ENCODE measurements at places on chromosomes 1 and 21. TPM values are rescaled to one million over a fixed set of nuclear protein-coding genes. Genes with fewer than 3 reads are reported as not detected.

The RGS7 gene
- polyA plus RNA-seq = not detected

The NKAIN1 gene
- polyA plus RNA-seq = 1.5 TPM

The OPTC gene
- polyA plus RNA-seq = not detected

The NEGR1 gene
- 23.0 TPM for polyA plus RNA-seq

The MFAP2 gene
- polyA plus RNA-seq = 141 TPM

The B3GALT2 gene
- polyA plus RNA-seq = 16.6 TPM

The CCDC181 gene
- 0.85 TPM for polyA plus RNA-seq

The GRIK3 gene
- 1.2 TPM for polyA plus RNA-seq

The KIF2C gene
- polyA plus RNA-seq = 16.4 TPM

DNA sequence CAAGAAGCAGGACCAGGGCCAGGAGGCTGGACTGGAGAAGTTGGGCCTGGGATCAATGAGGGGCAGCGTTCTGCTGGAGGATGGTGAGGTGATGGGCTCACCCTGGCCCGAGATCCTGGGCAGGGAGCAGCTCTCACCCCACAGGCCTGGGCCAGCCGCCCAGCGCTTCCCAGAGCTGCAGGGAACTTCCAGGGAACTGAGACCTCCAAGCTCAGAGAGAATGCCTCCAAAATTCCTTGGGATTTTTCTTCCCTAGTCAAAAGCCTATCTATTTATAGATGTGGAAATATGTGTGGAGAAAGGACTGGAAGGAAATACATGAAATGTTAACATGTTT is 121.2 kb downstream of the SPSB1 start:
- peak; percentile 90 for DNase-seq

DNA sequence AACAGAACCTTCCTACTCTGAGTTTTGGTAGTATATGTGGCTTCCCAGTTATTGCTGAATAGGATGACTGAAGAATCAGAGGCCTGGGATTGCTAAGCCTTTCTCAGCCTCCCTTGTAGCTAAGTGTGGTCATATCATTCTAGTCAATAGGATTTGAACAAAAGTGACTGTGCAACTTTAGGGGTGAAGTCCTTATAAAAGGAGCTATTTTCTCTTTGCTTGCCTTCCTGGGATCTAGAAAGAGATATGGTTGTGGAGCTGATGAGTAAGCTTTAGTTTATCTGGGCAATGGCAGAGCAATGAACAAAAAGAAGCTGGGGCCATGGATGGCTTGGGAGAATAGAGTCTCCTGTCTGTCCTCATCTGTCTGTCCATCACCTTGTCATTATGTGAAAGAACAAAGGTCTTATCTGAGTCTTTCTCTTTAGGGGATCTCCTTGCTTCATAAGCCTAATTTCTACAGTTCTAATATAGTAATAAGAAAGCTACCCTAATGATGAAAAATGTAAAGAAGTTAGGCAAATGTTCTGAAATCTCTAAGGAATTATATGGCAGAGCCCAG is 91.5 kb downstream of the TENT5C start:
- DNase-seq = no peak

GRCh38 chr1:200972985-200973742 is 50.4 kb downstream of the KIF21B start:
- DNase-seq = no peak

DNA sequence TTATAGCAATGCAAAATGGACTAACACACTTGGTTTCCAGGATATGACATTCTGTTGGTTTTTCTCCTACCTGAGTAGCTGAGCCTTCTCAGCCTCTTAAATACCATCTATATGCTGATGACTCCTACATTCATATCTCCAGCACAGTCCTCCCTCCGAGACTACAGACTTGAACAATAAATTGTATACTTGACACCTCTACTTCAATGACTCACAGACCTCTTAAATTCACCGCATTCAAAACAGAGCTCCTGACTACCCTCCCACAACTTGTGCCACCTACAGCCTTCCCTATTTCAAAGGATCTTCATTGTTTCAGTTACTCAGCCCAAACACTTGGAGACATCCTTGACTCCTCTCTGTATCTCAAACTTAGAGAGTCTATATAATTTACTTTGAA is 66.8 kb upstream of the ASB17 start:
- no peak for DNase-seq

DNA sequence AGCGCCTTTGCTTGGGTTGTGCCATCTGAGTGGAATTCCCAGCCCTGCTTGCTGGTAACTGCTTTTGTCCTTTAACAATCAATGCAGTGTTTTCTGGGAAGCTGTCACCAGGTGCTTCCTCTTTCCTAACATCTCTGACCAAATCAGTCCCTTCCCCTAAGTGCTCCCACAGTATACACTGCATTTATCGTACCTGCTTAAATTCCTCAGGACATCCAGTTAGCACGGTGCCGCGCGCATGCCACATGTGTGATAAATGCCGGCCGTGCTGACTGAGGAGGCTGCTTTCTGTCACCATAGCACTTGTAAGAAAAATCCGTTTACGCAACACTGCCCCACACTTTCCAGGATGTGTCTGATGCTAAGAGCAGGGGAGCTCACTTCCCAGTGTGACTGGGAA is 115.4 kb downstream of the BCAR3 start:
- no peak for DNase-seq

GRCh38 chr21:19900149-19900548 is 1098.1 kb upstream of the NCAM2 start:
- no peak for DNase-seq

GRCh38 chr1:27106561-27107323 is 48.2 kb downstream of the SLC9A1 start:
- no peak for DNase-seq

GRCh38 chr1:164969253-164969652 is 387.3 kb downstream of the LMX1A start:
- DNase-seq = no peak

- no peak for DNase-seq
Measured at GRCh38 chr21:27725916-27726315, 759.0 kb upstream of the ADAMTS5 start.

- no peak for DNase-seq
Measured at GRCh38 chr1:193463326-193463932, 277.0 kb upstream of the B3GALT2 start.

DNA sequence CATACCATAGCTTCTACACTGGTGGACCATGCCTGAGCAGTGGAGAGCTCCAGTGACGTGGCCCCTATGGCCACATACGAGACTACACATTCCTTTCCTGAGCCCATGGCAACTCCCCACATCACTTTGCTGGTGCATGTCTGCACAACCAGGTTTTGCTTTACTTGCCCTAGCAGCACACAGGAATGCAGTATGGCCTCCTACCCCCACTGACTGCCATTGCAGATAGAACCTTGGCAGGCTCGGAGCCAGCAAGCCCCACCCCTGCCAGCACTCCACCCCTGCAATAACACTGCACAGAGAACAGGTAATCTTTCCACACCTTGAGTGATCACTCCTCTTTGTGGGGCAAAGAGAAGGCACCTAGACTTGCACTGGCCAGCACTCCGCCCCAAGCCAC is 531.9 kb upstream of the CAMK1G start:
- no peak for DNase-seq

DNA sequence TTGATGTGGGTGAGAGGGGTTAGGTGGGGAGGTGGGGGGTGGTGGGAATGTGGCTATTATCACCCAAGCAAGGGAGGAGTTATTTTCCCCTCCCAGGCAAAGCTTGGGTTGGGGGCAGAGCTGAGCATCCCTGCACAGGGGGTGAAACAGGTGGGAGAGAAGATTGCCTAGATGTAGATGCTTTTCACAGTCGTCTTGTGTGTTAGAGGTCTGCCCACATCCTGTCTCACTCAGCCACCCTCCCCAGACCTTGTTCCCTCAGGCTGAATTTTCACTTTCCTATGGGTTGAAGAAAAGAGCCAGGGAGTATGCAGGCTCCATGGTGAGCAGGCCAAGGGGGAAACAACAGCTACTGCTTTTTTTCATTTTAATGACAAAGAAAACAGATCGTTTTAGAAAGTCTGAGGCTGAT is 223.5 kb downstream of the KIF26B start:
- no peak for DNase-seq

- DNase-seq = no peak
Measured at GRCh38 chr1:148372731-148373130, 110.4 kb downstream of the PPIAL4G start.

- DNase-seq = no peak
Measured at GRCh38 chr1:228168563-228169270, 3.1 kb downstream of the IBA57 start.

DNA sequence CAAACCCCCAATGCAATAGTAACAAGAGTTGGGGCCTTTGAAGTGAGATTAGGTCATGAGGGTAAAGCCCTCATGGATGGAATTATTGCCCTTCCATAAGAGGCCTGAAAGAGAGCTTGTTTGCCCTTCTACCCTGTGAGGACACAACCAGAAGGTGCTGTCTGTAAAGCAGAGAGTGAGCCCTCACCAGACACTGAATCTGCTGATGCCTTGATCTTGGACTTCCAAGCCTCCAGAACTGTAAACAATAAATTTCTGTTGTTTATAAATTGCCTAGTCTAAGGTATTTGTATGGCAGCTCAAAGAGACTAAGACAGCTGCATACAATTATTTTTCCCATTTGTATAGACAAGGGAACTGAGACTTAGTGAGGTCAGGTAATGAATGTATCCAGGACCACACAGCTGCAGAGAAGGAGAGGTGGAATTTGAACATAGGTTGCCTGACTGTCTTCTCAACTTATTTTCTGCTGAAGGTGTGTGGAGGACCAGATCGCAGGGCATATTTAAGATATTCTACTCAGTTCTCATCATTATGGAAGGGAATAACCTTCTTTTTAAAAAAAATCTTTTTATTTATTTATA is 18.7 kb downstream of the IL23R start:
- no peak for DNase-seq

DNA sequence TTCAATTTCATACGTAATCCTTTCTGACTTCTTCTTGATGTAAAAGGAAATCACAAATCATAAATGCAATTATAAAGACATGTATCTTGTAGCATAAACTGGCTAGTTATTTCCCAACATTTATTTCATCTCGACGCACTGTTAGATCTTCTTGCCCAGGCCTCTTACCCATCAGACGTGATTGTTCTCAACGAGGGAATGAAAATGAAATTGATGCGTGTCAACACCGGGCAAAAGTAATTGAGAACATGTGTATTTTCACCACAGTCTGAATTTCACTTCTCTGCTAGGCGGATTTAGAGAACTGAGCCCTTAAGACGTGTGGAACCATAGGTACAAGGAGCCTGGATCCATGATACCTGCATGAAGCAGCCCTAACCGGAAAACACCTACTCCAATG is 519.7 kb downstream of the KCNT2 start:
- no peak for DNase-seq

GRCh38 chr1:42936309-42937078 is 22.2 kb downstream of the SLC2A1 start:
- peak; percentile 61 for DNase-seq

GRCh38 chr1:242224461-242224860 is 225.6 kb upstream of the MAP1LC3C start:
- no peak for DNase-seq

- peak; percentile 91 for DNase-seq
Measured at GRCh38 chr21:27292783-27293182, 325.9 kb upstream of the ADAMTS5 start.

DNA sequence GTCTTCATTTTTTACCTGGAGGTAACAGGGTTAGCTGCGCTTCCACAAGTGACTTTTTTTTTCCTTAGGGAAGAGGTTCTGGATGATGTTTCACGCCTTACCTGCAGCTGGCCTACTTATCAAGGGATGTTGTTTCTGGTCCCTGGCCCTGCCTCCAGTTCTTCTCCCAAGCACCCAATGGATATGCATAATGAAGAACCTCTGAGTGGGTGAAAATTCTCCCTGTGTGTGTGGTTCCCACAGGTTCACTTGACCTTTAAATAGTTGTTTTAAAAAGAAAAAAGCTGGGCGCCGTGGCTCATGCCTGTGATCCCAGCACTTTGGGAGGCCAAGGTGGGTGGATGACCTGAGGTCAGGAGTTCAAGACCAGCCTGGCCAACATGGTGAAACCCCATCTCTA is 31.8 kb upstream of the DPT start:
- DNase-seq = no peak

DNA sequence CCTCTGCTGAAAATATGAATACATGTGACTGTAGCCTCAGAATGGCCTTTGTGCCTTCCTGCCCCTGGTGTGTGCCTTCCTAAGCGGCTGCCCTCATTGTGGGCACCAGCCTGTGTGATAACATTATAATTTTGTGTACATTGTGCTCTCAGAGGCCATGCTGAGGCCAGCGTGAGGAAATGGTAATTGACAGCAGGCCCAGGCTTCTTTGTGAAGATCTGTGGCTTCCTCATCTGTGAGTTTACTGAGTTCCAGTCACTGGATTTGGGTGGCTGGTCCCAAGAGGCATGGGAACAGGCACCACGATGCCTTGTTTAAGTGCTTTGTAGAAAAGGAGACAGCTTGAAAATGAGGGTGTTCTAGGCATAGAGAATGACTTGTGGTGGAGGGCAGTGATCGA is 389.3 kb downstream of the OMA1 start:
- DNase-seq = no peak

GRCh38 chr1:151189637-151190445 is at the start of gene VPS72:
Gene VPS72, minus strand, starts transcription at chr1:151190197. Its CDS starts 76 bp downstream, at chr1:151190121.
- DNase-seq = peak; percentile 97

DNA sequence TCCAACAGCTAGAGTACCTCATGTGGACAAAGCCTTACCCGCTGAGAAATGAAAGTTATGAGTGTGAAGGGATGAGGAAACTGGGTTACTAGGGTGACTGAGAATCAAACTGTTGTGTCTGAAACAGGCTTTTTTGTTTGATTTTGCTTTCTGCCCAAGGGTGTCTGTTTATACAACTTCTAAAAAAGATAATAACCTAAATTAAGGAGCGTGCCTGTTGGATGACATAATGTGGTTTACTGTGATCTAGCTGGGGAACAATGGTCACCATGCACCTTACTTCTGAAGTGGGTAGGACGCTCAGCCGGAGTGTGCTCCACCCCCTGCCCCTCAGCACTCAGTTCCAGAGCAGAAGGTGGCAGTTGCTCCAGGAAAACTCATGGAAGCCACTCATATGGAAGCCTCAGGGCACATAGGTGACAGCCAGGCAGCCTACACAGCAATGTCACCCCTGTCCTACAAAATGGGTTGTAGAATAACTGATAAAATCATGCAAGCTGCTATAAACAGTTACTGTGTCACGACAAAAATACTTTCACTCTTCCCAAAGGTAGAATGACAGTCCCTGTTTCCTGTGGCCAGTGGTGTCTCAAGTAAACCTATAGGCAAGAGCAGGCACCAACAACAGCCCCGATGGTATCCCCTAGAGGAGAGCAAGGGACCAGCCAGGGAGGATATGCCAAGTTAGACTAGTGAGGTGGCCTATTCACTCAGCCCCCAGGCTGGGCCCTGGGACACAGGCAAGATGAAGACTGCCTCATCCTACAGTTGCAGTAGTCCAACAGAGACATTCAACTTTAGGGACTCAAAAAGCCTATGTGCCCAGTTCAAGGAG is 29.3 kb downstream of the SIPA1L2 start:
- no peak for DNase-seq

DNA sequence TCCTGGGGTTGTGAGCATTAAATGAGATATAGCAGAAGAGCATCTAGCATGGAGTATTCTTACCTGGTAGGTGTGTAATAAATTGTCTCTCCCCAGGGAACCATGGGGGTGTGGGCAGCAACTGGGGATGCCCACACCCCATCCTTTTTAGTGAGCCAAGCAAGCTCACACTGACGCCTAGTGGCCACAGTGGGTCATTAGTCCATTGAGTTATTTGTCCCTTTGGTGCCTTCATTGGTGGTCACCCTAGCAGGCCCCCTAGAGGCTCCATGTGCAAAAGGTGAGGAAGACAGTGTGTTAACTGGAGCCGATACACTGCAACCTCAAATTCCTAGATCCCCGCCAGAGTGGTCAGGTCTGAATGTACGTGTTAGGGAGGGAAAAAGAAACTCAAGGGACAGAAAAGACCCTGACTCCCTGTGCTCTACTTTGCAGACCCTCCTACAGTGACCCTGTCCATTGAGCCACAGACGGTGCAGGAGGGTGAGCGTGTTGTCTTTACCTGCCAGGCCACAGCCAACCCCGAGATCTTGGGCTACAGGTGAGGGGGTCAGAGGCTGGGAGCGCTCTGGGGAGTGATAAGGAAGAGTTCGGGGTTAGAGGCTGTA is 93.3 kb upstream of the CD1D start:
- peak; percentile 77 for DNase-seq
